ENCODE measurements at places on chromosomes 1 and 21.

GRCh38 chr1:156608036-156608674 is 6.9 kb upstream of the GPATCH4 start:
- peak; percentile 65 for DNase-seq

DNA sequence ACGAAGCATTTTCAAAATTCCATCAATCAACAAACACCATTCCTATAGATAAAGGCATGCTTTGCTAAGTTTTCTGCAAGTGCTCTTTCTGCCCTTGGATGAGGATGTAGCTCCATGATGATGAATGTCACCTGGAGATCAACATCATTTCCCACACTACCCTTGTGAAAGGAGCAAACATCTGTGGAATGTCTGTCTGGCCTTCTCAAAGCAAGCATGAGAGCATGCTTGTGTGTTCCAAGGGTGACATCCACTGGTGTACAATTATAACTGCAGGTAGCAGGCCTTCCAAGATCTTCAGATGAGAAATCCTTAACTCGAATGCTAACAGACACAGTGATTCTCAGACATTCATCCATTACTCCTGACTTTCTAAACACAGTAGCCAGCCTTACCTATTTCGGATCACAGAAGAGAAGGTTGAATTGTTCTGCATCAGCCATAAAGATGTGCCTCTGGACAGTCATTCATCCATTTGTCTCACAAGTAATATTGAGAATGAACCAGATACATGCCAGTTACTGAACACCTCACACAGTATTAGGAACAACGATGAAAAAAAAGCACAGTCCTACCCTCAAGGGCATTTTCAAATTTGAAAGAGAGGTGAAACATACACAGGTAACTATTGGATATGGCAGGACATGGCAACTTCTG is 162.4 kb downstream of the TPR start:
- DNase-seq: no peak

DNA sequence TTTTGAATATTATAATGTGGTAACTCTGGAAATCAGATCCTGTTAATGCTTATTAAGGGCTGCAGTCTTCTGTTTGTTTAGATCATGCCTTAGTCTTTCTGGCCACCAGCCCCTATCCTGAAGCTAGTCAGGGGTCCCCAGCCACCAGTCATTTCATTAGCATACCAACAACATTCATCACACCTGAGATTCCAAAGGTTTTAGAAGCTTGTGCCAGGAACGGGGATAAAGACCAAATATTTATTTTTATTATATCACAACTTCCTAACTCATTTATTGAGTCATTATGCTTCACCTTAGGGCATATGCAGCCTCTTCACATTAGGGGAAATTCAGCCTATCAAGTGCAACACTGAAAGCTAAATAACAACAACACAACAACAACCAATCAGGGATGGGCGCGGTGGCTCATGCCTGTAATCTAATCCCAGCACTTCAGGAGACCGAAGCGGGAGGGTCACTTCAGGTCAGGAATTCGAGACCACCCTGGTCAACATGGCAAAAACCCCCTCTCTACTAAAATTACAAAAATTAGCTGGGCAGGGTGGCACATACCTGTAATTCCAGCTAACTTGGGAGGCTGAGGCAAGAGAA is 2.9 kb upstream of the PSEN2 start:
- no peak for DNase-seq

- no peak for DNase-seq
Observed at GRCh38 chr1:46749921-46750404, 31.0 kb upstream of the EFCAB14 start.

- no peak for DNase-seq
Observed at GRCh38 chr1:176244851-176245250, 37.8 kb upstream of the COP1 start.

DNA sequence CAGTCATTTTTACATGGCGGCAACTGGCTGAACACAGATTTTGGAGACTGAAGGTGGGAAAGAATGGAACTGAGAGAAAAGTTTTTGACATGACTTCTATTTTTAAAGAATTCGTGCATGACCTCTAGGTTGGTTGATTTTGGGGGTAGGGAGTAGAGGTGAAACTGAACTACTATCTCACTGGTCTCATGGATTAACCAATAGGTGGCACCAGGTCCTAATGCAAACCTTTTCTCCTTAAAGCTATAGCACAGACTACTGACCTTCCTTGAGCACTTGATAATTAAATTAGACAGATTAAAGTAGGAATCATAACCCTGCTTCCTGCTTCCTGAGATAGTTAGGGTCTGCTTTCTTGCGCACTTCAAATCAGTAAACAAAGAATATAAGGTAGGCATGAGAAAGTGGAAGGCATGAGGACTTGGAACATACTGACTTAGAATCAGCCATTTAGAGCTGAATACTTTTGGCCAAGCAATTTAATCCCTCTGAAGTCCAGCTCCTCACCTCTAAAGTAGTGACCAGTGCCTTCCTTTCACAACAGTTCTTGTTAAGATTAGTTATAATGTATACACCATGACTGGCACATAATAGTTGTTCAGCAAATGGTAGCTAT is 206.0 kb downstream of the CENPF start:
- no peak for DNase-seq

- DNase-seq: no peak
Observed at GRCh38 chr1:116334868-116335635, 38.0 kb upstream of the ATP1A1 start.

- no peak for DNase-seq
Observed at GRCh38 chr1:232686346-232686745, 56.4 kb upstream of the SIPA1L2 start.

- no peak for DNase-seq
Observed at GRCh38 chr21:14687268-14687625, 141.1 kb upstream of the SAMSN1 start.

GRCh38 chr1:143661418-143662101 is 310.2 kb downstream of the FAM72C start:
- DNase-seq: no peak

DNA sequence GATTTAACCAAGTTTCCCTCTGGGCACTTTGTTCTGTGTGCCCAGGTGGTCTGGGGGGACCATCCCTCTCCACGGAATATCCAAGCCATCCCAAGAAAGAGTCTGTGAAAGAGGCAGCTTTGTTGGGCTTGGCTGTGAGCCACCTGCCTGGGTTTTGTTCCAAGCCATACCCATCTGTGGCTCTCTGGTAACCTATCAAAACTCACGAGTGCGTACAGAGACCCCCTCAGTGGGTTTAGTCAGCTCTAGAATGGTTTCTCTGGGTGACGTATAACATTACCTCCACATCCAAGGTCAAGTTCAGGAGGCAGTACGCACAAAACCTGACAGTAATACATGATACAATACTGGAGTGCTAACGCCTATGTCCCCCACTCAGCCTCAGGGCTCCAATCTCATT is 54.2 kb downstream of the DNTTIP2 start:
- no peak for DNase-seq
